ENCODE measurements at places on chromosomes 11 and 22. TPM values are rescaled to one million over a fixed set of nuclear protein-coding genes. Genes with fewer than 3 reads are reported as not detected.
A peak's percentile ranks its signal among the peaks of the same experiment; 100 is the strongest.

MYBPC3 gene
- total RNA-seq = 1.1 TPM

OR10D3 gene
- not detected for total RNA-seq

- DNase-seq = peak; percentile 15
Measured at GRCh38 chr22:38115423-38116205, 5.1 kb upstream of the BAIAP2L2 start.

DNA sequence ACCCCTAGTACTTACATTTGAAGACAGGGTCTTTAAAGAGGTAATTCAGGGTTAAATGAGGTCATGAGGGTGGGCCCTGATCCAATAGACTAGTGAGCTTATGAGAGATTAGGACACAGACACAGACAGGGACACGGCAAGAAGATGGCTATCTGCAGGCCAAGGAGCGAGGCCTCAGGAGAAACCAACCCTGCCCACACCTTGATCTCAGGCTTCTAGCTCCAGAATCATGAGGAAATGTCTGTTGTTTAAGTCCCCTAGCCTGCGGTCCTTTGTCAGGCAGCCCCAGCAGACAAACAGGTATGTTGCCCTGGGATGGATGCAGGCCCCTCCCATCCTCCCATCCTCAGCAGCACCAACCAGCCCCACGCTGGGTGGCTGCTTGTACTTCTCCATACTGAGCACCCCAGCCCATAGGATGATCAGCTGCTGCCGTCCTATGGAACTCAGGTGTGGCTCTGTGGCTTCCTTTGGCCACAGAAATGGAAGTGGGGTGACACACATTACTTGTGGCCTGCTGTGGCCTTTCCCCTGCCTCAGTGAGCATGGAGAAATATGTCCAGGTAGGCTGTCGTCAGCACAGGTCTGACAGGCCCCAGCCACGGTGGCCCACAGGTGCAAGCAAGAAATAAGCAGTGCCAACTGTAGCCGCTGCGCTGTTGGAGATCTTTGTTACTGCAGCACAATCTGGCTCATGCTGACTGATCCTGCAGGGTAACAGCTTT lies 7.9 kb downstream of the GNB1L start:
- DNase-seq = no peak

DNA sequence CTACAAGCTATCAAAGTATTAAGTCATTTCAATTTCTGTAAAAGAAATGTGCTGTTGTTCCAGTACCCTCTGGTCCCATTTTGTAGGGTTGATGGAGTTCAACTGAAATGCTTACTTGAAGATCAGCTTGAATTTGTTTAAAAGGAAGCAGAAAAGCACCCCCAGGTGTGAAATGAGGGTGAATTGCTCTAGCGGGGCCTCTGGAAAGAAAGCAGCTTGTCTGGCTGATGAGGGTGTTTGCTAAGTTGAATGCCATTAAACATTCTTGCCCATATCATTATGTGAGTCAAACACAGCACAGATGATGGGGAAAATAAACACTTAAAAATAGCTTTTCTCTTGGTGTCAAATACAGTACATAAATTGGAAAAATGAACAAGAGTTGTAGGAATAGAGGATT lies 280.3 kb downstream of the RAB38 start:
- DNase-seq = no peak
